ENCODE measurements at places on chromosomes 3 and 15. TPM values are rescaled to one million over a fixed set of nuclear protein-coding genes. Genes with fewer than 3 reads are reported as not detected.

- no peak for DNase-seq
Measured at GRCh38 chr3:1962396-1963088, 136.1 kb upstream of the CNTN4 start.

- no peak for DNase-seq
Measured at GRCh38 chr3:42353631-42354030, 56.8 kb downstream of the LYZL4 start.

- DNase-seq: no peak
Measured at GRCh38 chr3:136414476-136414875, 164.3 kb downstream of the PCCB start.

DNA sequence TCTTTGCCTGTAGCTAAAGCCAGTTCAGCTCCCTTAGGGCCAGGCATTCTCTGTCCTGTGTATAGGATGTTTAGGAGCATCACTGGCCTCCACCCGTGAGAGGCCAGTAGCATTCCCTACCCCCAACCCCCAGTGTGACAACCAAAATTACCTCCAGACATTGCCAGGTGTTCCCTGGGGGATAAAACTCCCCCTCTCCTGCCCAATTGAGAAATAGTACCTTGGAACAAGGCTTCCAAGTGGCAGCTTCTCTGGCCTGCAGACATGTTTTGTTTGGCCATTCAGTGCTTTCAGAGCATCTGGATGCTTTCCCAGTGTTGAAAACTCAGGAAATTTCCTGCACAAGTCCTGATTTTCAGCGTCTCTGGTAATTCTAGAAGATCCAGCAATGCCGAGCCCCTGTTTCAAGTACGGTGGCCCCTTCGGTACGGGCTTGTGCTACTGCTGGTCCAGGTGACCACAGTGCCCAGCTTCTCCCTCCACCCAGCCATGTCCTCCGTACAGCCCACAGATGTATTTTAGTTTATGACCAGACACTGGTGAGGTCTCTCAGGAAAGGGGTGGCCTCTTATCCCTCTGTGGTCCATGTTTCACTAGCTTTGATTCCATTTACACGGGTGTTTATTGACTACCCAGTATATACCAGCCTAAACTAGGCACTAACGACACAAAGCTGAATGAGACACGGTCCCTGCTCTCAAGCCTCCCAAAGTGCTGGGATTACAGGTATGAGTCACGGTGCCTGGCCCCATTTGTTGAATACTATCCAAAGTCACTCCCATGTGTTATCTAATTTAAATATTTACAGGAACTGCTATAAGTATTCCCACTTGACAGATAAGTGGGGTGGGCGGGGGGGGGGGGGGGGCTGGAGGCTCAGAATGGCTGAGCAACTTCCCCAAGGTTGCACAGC, 125.4 kb upstream of the RAD18 start:
- no peak for DNase-seq

DNA sequence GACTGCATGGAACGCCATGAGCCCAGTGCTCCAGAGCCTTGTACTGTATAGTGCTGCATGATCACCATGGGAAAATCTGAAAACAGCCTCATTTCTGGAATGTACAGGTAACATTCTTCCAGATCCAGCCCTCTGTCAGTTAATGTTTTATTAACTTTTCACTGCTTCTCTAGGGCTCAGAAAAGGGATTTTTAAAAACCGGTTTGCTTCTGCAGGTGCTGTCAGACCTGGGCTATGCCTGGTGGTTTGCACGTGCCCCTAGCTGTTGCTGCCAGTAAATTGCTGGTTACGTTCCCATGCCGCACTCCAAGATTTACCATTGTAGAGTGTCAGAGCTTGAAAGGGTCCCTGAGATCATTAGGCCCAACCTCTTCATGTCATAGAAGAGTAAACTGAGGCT, 9.0 kb downstream of the SNAPC5 start:
- no peak for DNase-seq

DNA sequence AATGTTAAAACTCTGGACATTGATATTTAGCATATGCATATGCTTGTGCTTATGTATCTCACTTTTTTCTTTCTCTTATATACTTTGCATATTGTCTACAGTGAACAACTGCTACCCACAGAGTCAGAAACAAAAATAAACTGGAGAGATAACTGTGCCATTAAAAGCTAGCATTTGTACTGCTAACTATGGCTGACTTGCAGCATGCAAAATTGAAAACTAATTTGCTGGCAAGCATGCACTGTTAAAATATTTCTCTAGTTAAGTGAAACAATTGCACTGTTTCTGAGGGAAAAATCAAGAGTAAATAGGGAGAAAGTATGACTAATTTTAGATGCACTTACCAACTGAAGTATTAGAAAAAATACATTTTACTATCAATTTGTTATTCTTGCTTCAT, 177.8 kb downstream of the CBLB start:
- DNase-seq: no peak

GRCh38 chr3:114333180-114333922, 39.5 kb downstream of the TIGIT start:
- DNase-seq: no peak

DNA sequence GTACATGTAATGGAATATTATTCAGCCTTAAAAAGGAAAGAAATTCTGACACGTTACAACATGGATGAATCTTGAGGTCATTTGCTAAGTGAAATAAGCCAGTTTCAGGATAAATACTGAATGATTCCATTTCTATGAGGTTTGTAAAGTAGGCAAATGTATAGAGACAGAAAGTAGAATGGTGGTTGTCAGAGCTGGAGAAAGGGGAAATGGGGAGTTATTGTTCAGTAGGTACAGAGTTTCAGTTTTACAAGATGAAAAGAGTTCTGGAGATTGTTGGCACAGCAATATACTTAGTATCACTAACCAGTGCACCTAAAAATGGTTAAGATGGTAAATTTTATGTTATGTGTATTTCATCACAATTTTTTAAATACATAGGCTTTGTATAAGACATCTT, 60.6 kb downstream of the USP8 start:
- no peak for DNase-seq

- no peak for DNase-seq
Measured at GRCh38 chr3:50248387-50248786, 12.4 kb downstream of the GNAI2 start.

GRCh38 chr3:43001094-43001553, 22.0 kb downstream of the GASK1A start:
- peak; percentile 74 for DNase-seq

KCNMB3 gene
- polyA plus RNA-seq: 2.5 TPM

SPESP1 gene
- 5.7 TPM for polyA plus RNA-seq

Data from urinary bladder (tissue), 4 donors.